ENCODE measurements at places on chromosomes 11 and 22. TPM values are rescaled to one million over a fixed set of nuclear protein-coding genes. Genes with fewer than 3 reads are reported as not detected.

DNA sequence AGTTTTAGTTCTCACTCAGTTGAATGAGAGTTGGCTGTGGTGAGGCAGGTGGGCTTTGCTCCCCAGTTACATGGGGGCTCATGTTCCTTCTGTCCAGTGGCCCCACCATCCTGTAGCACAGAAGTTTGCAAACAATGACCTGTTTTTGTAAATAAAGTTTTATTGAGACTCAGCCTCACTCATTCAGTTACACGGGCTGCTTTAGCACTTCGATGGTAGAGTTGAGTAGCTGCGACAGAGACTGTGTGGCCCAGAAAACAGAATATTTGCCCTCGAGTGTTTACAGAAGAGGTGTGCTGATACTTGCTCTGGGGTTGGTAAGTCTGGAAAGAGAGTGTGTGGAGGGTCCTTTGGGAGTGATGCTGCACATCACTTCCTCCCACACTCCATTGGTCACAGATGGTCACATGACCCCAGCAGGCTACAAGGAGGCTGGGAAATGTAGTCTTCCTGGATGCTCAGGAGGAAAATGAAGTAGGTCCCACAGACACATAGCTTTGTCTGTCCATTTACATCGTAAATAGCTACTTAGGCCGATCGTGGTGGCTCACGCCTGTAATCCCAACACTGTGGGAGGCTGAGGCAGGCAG lies 34.6 kb downstream of the IFT27 start:
- DNase-seq = no peak

DNA sequence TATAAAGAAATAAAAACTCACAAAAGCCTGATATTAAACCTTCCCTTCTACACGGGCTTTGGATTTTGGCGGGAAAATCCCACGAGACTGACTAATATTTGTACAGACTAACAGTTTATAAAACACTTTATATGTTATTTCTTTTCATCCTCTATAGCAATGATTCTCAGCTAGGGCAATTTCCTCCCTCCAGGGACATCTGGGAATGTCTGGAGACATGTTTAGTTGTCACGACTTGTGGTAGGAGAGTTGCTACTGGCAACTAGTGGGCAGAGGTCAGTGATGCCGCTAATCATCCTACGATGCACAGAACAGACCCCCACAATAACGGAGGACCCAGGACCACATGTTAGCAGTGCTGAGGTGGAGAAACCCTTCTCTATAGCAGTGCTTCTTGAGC lies 304.8 kb upstream of the PITPNB start:
- no peak for DNase-seq

- no peak for DNase-seq
These were observed 122.4 kb downstream of the MN1 start for GRCh38 chr22:27679176-27679575.

DNA sequence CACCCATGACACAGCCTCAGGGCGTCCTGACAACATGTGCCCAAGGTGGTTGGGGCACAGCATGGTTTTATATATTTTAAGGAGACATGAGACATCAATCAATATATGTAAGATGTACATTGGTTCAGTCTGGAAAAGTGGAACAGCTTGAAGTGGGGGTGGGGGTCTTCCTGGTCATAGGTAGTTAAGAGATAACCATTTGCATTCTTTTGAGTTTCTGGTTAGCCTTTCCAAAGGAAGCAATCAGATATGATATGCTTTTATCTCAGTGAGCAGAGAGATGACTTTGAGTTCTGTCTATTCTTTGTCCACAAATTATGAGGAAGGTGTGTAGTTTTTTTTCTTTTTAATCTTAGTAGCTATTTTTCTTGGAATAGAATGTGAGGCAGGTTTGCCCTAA lies 10.1 kb upstream of the ANAPC15 start:
- DNase-seq = no peak

- no peak for DNase-seq
These were observed 108.4 kb downstream of the SPON1 start for GRCh38 chr11:14070896-14071295.

Gene CYTH4
- 0.13 TPM for total RNA-seq

DNA sequence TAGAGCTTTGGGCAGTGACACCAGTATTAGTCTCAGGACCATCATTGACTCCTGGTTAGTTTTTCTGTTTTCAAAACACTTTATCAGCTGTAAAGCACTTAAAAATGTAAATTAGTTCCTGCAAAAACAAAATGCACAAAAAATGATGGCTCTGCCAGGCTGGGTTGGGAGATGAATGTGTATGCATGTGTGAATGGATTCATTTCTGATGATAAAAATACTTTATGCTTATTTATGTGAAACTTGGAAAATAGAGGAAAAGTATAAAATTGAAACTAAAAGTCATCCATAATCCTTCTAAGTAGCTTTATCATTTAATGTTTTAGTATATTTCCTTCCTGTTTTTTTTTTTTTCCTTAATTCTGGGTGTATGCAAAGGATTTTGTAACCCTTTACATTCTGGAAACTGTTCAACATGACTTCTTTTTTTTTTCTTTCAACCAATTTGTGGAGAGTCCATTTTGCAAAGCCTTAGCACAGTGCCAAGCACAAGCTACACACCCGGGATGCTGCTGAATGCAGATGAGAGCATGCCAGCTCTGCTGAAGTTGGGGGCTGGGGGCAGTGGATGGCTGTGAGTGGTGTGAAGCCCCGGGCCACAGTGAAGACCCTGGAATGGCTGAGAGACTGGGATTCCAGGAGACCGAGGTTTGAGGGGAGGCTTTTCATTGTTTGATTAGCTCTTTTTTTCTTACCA lies 37.6 kb downstream of the PTPRJ start:
- no peak for DNase-seq

Gene LRRC10B
- not detected for total RNA-seq

Gene KRTAP5-10
- not detected for total RNA-seq

DNA sequence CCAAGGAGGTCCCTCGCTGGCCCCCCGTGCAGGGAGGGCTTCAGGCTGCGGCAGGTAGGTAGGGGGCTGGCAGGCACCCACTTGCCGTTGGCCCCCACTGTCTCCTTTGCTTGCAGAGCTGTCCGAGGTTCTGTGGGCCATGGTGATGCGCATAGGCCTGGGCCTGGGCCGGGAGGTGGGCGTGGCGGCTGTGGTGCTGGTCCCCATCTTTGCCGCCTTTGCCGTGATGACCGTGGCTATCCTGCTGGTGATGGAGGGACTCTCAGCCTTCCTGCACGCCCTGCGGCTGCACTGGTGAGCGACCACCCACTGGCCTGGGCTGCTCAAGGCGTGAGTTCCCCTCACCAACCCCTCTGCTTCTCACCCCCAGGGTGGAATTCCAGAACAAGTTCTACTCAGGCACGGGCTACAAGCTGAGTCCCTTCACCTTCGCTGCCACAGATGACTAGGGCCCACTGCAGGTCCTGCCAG lies 11.6 kb downstream of the TCIRG1 start:
- DNase-seq = no peak

Gene LARGE2
- not detected for total RNA-seq

GRCh38 chr11:69380451-69380901 lies 86.5 kb downstream of the MYEOV start:
- no peak for DNase-seq

Gene SLC17A6
- total RNA-seq = not detected

Gene GUCY1A2
- total RNA-seq = under 0.01 TPM

GRCh38 chr11:73162196-73162740 lies 20.1 kb upstream of the FCHSD2 start:
- DNase-seq = no peak

- no peak for DNase-seq
These were observed 7.4 kb upstream of the NPTXR start for GRCh38 chr22:38850941-38851849.

DNA sequence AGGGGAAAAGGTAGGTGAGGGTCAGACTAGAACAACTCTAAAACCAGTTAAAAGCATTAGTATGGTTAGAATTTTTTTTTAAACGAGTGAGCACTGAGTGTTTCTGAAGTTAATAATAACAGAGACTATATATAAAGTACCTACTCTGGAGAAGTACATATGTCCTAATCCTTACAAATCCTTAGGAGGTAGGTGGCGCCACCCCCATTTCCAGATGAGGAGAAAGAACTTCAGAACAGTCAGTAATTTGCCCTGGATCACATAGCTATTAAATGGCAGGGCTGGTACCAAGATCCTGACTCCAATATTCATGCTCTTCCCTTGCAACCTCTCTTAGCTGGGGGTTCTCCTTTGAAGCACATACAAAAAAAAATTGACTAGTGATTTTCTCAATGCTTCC lies 80.5 kb downstream of the CLPB start:
- DNase-seq = peak; percentile 17

Gene PATE1
- not detected for total RNA-seq

Data from dermis microvascular lymphatic vessel endothelial cell (primary cell).